ENCODE measurements at places on chromosomes 4 and X.

GRCh38 chr4:93897559-93897958, 69.0 kb downstream of the ATOH1 start:
- DNase-seq, result no peak

GRCh38 chr4:122827258-122827878, 737 bp downstream of the FGF2 start:
- DNase-seq, result peak; percentile 18

DNA sequence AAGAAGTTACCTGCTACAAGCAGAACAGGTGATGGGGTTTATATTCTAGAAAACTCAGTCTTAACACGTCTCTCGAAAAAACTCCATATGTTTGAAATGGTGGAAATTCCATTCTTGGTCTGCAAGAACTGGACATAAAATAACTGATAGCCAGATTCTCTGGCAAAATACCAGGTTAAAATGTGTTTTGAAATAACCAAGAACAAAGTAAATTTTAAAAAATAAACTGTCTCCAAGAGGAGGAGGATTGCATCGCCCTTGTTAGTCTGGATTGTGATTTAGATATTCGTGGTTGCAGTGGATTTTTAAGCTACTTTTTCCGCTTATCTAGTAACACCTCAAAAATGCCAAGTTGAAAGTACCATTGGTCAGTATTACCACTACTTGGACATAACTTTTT, 40.8 kb downstream of the CENPU start:
- no peak for DNase-seq

- DNase-seq, result no peak
Measured at GRCh38 chr4:94491322-94491721, 39.6 kb downstream of the PDLIM5 start.

All from activated gamma-delta T cell (primary cell).